SK-N-SH (cell line): ENCODE measurements at places on chromosomes 11 and 22.

GRCh38 chr22:44889255-44889878, 120.4 kb downstream of the PHF21B start:
- H3K4me3 ChIP-seq = no peak overlapping the region
- H3K4me1 ChIP-seq = no peaks in the 10 kb centered on the region
- DNase-seq = peak; percentile 62
- H3K36me3 ChIP-seq = no peaks in the 10 kb centered on the region

DNA sequence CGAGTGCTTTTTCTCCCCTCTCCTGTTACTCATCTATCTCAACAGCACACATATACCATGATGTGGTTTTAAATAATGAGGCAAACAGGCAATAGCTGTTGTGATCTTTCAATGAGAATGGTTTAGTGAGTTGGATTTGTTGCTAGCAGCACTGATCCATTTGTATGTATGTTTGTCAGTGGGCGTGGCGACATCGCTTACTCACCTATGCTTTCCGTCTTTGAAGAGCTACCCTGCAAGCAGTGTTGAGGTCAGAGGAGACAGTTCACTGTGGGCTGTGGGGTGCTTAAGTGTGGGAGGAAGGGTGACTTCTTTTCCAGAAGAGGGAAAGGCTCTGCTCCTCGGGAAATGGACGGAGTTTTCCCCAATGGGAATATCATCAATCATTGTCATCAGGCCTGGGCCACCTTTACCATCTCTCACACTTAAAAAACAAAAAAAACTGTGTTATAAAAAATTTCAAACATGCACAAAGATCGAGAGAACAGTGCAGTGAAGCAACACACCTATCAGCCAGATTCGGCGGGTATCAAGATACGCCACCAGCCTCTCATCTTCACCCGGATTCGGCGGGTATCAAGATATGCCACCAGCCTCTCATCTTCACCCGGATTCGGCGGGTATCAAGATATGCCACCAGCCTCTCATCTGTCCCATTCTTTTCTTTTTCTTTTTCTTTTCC, 83.8 kb downstream of the TBC1D22A start:
- no peak overlapping the region for H3K27ac ChIP-seq
- H3K36me3 ChIP-seq = no peaks in the 10 kb centered on the region; the same call in 1 of the 2 replicates
- H3K4me3 ChIP-seq = no peak overlapping the region
- no peak for DNase-seq
- peaks cover 28% of the 10 kb centered on the region for H3K4me1 ChIP-seq

GRCh38 chr22:42623756-42624441, 9.2 kb upstream of the POLDIP3 start:
- H3K27me3 ChIP-seq = no peaks in the 10 kb centered on the region
- H3K36me3 ChIP-seq = no peaks in the 10 kb centered on the region
- DNase-seq = no peak

GRCh38 chr11:70517203-70517602, 118.9 kb downstream of the CTTN start:
- no peak for DNase-seq
- no peak overlapping the region for H3K4me3 ChIP-seq
- no peaks in the 10 kb centered on the region for H3K4me1 ChIP-seq
